ENCODE measurements at places on chromosomes 3 and 15.

GRCh38 chr15:85380812-85381642 lies 624 bp downstream of the AKAP13 start:
- DNase-seq = no peak

DNA sequence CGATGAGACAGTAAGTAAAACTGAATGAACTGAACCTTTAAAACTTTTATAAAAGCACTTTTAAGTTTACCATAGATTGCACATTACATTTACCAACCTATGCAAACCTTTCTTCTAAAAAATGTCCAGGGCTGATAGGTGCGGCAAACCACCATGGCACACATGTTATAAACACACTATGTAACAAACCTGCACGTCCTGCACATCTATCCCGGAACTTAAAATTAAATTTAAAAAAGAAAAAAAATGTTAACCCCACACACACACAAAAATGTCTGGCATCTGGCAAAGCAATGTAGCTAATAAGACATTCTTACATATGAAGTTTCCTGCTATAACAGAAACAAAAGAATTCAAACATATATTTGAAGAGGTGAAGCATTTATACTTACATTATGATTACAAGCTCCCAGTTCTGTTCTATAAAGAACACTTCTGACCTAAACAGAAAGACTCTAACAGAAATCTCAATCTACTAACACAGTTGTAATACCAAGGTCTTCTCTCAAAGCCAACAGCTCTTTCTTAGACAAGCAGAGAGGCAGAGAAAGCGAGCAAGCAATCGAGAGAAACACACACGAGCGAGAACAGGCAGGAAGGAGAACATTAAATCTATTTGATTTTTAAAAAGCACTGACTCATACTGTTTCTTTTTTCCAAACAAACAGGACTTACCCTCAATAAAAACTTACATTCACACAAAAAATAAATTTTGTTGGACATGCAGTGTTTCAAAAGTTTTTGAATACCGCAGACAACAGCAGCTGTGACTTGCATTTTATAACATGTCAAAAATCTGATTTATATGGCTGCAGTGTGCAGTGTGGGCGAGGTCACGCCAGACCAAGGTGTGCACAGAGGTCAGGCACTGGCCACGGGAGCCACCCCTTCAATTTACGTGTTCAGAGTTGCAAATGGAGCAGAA lies at the start of gene NRG4:
Gene NRG4, minus strand, starts transcription at position 798 of the 925 bp plus-strand sequence. CDS start 1,194 bp downstream, outside the sequence.
- peak; percentile 3 for DNase-seq

GRCh38 chr3:125011941-125012340 lies 43.9 kb downstream of the HEG1 start:
- DNase-seq = peak; percentile 35

GRCh38 chr15:80898040-80898439 lies 91.6 kb downstream of the MESD start:
- DNase-seq = no peak

GRCh38 chr15:42695527-42696071 lies 41.3 kb downstream of the CDAN1 start:
- no peak for DNase-seq

DNA sequence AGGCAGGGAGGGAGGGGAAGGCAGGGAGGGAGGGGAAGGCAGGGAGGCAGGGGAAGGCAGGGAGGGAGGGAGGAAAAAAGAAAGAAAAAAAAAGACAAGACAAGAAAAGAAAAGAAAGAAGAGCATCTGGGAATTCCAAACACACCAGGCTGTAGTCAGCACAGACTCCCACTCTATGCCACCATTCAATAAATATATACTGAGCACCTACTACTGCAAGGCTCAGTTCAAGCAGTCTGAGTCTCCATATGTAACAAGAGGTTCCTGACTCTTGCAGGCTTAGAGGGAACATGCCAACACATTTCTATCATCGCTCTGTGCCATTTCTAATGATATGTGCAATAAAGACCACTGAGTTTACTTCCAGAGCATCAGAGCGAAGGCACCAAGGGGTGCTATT lies 47.7 kb downstream of the ANXA2 start:
- no peak for DNase-seq

GRCh38 chr3:133930341-133930933 lies 34.8 kb upstream of the RAB6B start:
- DNase-seq = peak; percentile 91

DNA sequence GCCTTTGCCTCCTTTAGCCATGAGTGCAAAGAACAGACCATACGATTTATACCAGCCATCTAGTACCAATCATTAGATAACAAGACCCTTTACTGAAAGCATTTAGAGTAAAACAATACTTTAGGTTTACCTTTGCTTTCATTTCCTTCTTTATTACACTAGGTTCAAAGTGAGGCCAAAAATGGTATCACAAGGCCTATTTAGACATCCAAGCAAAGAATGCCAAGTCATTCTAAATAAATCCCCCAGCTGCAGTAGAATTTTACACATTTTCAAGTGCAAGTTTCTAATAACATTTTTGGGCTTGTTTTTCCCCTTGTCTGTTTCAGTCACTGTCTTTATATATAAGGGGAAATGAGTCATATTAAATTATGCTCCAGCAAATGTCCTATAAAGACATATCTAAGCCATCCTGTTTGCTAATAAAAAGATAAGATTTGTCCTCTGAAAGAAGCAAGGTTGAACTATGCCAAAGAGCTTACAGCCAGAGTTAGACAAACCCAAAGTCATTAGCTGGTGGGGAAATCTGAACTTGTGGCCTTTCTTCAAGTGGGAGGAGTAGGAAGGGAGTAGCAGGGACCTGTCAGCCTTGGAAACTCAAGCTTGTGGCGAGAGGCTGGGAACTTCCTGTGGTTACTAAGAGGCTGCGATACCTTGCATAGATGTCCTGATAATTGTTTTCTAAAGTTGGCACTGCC lies 232.7 kb downstream of the MECOM start:
- peak; percentile 92 for DNase-seq

DNA sequence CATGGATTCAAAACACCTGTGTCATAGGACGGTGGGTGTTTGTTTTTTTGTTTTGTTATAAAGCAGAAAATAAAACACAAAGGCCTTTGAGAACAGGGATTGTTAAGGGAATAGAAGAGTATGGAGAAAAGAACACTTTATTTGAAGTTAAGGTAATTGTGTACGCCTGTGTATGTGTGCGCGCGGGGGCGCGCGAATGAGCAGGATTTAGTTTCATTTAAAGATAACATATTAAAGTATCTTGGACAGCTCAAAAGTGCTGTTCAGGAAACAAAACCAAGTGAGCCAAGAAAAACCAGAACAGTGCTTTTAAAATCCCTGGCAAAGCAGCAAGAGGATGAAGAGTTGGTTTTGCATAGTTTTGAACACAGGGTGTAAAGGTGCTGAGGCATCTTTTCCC lies 1.9 kb downstream of the CPNE4 start:
- DNase-seq = no peak

DNA sequence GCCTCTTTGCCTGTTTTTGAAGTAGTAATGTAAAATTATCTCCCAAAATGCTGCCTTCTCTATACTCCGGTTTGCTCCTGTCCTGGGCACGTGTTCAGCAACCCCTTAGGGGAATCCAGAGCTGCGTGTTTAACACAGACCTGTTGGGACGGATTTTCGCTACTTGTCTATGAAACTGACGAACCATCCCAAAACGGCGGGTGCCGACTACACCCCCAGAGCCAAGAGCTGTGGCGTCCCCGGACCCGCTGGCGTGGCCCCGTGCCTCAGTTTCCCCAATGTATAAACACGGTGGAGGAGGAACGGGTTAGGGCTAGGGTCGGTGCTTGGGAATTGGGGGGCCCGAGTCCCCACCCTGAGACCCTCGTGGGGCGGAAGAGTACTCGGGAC lies 473 bp downstream of the FHIT start:
- DNase-seq = no peak

DNA sequence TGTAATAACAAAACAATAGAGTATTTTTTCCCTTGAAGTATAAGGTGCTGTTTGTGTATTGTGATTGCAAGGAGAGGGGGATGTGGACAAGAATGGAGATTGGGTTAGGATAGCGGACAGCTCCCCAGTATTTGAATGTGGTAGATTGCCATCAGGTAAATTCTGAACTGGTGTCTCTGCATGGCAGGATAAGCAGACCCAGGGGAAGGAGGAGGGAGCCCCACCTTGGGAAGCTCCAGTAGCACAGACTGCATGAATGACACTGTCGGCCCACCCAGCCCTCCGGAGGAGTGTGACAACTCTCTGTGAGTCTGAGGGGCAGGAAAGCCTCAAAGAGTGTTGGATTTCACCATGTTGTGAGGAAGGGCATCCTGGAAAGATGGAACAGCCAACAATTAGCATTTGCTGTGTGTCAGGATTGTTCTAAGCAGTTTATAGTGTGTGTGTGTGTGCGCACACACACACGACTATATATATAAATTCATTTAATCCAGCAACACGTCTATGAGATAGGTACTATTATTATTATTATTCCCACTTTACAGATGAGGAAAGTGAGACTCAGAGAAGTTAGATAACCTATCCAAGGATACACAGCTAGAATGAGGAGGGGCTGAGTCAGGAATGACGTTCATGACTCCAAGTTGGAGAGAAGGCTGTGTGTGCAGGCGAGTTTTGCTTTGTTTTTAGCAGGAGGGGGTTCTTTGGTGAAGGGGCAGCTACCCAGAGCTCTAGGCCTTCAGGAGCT lies 63.4 kb upstream of the LCTL start:
- no peak for DNase-seq
